ENCODE measurements at places on chromosomes 11 and 22. TPM values are rescaled to one million over a fixed set of nuclear protein-coding genes. Genes with fewer than 3 reads are reported as not detected.

Gene TMPRSS5
- 0.36 TPM for total RNA-seq

Gene RFPL3
- total RNA-seq: not detected

GRCh38 chr11:86377972-86378371 lies 3.3 kb downstream of the CCDC81 start:
- DNase-seq: no peak

- no peak for DNase-seq
Observed at GRCh38 chr22:20663941-20664593, 109.8 kb upstream of the SERPIND1 start.

DNA sequence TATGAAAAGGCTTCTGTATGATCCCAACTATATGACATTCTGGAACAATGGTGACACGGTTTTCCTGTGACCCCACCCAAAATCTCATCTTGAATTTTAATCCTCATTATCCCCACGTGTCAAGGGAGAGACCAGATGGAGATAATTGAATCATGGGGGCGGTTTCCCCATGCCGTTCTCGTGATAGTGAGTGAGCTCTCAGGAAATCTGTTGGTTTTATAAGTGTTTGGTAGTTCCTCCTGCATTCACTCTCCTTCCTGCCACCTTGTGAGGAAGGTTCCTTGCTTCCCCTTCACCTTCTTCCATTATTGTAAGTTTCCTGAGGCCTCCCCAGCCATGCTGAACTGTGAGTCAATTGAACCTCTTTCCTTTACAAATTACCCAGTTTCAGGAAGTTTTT lies 53.1 kb upstream of the TSPAN18 start:
- DNase-seq: no peak
